ENCODE measurements at places on chromosomes 12 and 14.
A peak's percentile ranks its signal among the peaks of the same experiment; 100 is the strongest.

- no peak for DNase-seq
- H3K27ac ChIP-seq = no peak overlapping the region
- H3K36me3 ChIP-seq = no peaks in the 10 kb centered on the region
Observed at GRCh38 chr12:96751626-96752025, 155.4 kb upstream of the NEDD1 start.

DNA sequence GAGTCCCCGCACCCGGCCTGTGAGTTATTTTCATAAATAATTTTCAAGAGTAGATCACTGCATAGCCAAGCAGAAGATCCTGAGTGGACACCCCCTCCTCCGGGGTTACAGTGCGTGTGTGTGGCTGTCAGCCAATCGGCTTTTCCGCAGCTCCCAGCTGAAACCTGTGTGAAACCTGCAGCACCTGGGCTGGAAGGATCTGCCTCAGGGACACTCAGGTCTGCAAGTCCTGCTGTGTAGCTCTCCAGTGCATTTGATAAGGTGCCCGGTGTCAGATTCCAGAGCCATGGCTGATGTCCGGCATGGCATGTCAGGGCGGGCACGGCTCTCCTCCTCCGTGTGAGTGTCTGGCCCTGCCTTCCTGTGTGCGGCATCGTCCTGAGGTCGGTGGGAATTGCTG is 124.8 kb downstream of the GLT1D1 start:
- no peaks in the 10 kb centered on the region for H3K36me3 ChIP-seq
- DNase-seq = no peak
- no peak overlapping the region for H3K27ac ChIP-seq
- no peak overlapping the region for H3K4me3 ChIP-seq

- H3K4me3 ChIP-seq = no peak overlapping the region
- H3K36me3 ChIP-seq = no peaks in the 10 kb centered on the region
- no peak overlapping the region for H3K27ac ChIP-seq
- peak; percentile 32 for DNase-seq
- H3K27me3 ChIP-seq = peaks cover 36% of the 10 kb centered on the region
- H3K4me1 ChIP-seq = peaks cover 8% of the 10 kb centered on the region
Observed at GRCh38 chr14:91388551-91388975, 29.1 kb downstream of the CCDC88C start.

DNA sequence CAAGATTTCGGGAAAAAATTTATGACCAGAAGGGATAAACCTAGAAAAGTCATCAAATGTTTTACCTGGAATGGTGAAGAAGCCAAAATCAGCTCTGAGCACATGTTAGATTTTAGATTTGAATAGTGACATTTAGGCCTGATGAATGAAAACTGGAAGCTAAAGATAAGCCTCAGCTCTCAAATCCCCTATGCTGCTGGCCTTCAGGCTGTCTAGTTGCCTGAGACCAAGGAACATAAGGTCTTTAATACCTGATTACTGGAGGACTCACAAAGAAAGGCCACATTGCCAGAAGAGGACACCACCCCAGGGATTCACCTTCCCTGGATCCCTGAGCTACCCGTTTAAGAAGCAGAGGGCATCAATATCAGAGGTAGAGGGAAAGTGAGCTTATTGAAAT is 56.6 kb downstream of the BCL2L14 start:
- no peaks in the 10 kb centered on the region for H3K27me3 ChIP-seq
- no peak overlapping the region for H3K4me3 ChIP-seq
- H3K27ac ChIP-seq = no peak overlapping the region
- H3K4me1 ChIP-seq = no peaks in the 10 kb centered on the region
- H3K36me3 ChIP-seq = peaks cover 25% of the 10 kb centered on the region
- no peak for DNase-seq

DNA sequence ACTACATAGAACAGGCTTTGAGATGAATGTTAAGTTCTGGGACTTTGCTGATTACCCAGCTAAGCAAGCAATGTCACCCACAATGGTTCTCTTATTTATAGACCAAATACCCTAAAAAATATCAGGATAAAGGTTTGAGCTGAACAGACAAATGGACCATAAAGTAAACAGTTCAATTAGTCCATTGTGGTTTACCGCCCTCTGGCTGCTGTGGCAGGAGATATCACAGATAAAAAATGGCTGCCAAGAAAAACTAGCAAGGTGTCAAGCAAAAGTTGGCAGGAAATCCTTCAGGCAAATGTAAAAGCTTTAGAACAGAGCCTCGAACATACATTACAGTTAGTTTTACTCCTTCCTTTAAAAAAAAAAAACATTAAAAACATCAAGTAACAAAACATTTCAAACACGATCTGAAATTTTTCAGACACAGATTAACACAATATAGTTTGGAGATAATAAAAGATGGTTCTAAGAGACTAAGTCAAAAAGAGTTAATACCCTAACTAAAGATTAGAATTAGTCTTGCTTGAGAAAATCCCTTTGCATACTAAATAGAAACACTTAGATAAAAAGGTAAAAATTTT is 41.3 kb downstream of the MED13L start:
- no peak overlapping the region for H3K27ac ChIP-seq
- no peaks in the 10 kb centered on the region for H3K36me3 ChIP-seq

- H3K36me3 ChIP-seq = peaks cover 4% of the 10 kb centered on the region
- H3K4me3 ChIP-seq = no peak overlapping the region
- H3K4me1 ChIP-seq = peaks cover 60% of the 10 kb centered on the region
- peaks cover 7% of the 10 kb centered on the region for H3K27me3 ChIP-seq
- no peak overlapping the region for H3K27ac ChIP-seq
Observed at GRCh38 chr12:31321897-31322228, 4.1 kb downstream of the SINHCAF start.

Measured in HFFc6 (cell line).